Jurkat, Clone E6-1 (cell line): ENCODE measurements at places on chromosomes 7 and 10.

DNA sequence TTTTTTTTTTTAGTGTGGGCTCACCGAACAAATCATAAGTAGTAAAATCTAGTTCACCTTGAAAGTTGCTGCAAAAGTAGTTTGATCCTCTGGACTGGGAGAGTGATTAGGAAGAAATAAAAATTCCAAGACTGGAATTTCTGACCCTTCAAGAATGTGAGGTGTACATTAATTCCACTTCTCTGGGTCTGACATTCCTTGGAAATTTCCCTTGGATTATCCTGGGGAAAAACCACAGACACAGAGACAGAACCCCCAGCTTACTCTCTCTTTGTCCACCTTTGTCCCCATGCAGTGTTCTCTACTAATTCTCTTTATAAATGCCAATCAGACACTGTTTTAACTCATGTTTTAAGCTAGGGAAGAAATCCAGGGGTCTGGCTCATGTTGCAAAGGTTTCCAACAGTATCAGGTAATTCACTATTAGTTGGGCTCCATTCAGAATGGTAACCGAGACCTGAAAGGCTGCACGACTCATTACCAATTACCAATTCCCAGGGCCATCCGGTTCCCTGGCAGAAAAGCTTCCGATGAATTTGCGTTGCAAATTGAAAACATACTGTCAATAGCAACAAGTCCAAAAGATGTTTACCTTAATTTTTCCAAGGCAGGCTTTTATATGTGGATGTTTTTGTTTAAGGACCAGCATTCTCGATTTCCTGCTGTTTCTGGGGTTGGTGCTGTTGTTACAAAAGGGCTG, 86.3 kb downstream of the BAMBI start:
- DNase-seq, result no peak

DNA sequence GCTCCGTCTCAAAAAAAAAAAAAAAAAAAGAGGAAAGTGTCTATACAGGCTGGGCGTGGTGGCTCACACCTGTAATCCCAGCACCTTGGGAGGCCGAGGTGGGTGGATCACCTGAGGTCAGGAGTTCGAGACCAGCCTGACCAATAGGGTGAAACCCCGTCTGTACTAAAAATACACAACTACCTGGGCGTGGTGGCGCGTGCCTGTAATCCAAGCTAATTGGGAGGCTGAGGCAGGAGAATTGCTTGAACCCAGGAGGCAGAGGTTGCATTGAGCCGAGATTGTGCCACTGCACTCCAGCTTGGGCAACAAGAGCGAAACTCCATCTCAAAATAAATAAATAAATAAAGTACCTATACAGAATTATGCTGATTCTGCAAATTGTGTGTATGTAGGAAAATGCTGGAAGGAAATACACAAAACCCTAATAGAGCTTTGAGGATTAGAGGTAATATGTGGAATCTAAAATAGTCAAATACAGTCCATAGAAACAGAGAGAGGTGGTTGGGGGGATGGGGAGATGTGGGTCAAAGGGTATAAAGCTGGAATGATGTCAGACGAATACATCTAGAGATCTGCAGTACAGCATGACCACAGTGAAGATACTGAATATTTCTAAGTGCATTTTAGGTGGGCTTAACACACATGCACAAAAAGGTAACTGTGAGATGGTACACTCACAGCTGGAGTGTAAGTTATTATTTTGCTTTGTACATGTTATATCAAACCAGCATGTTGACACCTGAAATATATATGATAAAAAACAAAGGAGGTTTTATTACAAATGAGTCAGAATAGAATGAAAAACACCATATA, 174.5 kb upstream of the KLF14 start:
- no peak for DNase-seq

DNA sequence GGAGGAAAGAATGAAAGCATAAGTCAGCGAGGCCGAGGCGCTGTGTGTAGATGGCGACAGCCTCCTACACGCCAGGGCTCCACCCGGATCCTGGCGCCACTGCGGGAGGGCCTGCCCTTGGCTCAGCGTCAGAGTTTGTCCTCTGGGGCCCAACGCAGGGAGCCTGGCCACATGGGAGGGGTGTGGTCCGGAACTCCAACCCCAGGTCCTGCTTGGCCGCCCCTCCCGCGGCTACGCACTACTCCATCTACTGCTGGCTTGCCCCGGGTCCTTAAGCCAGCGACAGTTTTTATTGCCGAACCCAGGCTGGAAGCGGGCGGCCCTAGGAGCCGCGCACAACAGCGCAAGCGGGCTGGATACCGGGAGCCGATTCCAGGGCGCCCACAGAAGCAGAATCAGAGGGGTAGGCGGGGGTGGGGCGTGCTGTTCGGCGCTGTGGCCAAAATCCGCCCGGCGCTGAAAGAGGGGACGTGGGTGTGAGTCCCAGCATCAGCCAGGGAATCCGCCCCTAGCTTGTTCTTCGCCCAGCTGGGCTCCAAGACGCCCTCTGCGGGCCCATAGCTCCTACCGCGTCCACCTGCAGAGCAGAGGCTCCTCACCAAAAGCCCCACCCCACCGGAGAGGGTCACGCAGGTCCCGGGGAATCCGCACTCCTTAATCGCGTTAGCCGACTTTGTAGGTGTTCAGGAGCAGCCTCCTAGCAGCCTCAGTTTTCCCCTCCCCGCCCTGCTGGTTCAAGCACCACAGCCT, 4.5 kb downstream of the KAZALD1 start:
- no peak for DNase-seq

DNA sequence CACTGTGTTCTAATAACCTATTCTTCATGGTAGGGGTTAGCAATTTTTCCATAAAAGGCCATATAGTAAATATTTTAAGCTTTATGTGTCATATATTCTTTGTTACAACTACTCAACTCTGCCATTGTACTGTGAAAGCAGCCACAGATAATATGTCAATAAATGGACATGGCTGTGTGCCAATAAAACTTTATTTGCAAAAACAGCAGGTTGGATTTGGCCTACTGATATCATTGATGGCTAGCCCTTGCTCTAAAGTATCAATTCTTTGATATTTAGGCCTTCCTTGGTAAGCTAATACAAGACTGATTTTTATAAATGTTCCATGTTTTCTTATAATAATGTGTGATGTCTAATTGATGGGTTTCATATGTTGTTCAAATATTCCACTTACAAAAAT, 77.2 kb upstream of the OPALIN start:
- no peak for DNase-seq

DNA sequence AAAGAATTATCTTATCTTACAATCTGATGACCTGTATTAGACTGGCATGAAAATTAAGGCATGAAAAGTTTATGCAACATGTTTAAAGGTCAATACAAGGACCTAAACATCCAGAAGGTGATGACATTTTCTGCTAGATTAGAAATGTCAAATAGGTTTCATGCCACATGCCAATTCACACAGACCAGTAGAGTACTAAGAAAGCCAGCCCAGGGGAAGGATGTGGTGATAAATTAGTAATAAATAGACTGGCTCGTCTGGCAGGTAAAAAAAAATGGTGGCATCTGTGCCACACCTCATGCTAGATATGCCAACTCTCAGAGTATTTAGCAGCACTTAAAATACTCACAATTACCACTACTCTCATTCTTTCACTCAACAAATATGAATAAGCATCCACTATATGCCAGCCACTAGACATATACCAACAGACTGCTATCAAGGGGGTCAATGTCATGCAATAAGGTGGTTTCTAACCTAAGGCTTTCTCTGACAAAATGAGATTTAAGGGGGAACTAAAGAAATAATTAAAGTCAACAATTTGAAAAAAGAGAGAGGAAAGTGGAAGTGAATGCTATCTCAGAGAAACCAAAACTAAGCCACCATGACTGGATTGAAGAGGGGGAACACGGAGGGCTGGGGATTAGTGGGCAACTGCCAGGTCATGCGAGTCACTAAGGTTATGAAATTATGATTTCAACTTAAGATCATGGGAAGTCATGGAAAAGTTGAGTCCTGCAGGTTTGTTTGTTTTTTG, 83.5 kb downstream of the SGMS1 start:
- no peak for DNase-seq

- no peak for DNase-seq
Observed at GRCh38 chr7:149248777-149249176, 9.3 kb downstream of the ZNF212 start.

DNA sequence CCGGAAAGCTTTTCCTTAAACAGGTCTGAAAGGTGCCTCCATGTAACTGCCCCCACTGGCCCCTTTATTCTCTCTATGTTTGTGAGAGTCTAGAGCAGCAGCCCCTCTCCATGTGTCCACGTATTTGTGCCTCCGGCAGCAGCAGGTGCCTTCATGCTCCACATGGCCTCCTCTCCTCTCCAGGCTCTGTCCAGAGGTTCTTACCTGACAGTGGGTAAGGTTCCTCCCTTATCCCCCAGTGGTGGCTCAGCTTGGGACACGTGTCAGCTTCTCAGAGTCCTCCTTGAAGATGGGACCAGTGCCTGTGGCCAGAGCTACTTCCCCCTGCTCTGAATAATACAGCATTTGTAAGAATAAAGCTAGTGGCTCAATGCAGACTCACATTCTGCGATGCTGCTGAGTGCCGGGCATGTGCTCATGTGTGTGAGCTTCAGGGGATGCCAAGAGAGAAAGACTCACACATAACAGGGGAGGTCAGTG, 7.9 kb downstream of the CALML3 start:
- DNase-seq, result no peak

DNA sequence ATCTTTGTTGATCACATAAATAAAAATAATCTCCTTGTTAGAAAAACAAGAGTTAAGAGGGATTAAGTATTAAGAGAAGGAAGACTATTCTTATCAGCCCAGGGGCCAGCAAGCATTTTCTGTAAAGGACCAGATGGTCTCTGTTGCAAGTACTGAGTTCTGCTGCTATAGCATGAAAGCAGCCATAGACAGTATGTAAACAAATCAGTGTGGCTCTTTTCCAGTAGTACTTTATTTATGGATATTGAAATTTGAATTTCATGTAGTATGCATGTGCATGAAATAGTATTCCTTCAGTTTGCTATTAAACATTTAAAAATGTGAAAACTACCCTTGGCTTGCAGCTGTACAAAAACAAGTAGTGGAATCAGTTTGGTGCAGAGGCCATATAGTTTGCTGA, 81.7 kb downstream of the STK31 start:
- no peak for DNase-seq

- no peak for DNase-seq
Observed at GRCh38 chr7:81267508-81267907, 348.7 kb upstream of the SEMA3C start.

- DNase-seq, result no peak
Observed at GRCh38 chr10:31166606-31167005, 134.9 kb upstream of the ZNF438 start.

DNA sequence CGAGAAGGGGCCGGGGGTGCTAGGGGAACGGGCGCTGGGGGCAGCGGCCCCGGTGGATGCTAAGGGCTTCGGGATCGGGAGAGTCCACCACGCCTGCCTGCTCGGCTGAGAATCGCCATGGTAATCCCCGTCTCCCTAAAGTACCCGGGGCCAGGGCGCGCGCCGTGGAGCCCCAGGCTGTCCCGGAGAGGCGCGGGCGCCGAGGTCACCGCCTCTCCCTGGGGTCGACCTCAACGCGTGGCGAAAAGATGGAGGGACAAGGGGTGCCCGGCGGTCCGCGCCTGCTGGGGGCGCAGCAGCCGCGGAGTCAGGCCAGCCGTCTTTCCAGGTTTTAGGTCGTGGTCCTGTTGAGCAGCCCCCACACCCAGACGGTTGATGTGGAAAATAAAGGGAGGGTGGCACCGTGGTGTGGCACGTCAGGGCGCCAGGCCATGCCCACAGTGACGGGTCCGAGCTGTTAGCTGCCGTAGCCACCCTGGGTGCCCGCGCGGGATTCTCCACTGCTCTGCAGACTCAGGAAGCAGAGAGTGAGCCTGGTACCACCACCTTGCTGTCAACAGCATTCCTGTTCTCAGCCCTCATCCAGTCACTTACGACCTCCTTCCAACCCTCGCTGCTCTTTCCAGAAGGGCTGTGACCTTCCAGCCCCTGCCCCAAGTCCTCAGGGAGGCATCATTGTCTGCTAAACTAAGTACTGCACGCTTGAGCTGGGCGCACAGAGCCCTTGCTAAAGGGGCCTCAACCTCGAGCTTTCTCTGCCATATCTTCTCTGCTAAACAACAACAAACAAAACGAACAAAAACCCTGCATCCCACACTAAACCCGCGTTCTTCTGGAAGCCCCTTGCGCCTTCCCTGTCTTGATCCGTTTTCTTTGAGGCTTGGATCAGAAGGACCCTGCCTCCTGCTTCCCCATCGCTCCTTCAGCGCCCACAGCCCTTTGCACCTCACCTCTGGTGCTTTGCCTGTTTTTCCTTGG, 666 bp downstream of the SMKR1 start:
- no peak for DNase-seq

- no peak for DNase-seq
Observed at GRCh38 chr10:112658900-112659638, 212.1 kb downstream of the VTI1A start.
